SJSA1 (cell line): ENCODE measurements at places on chromosomes 16 and 17. TPM values are rescaled to one million over a fixed set of nuclear protein-coding genes. Genes with fewer than 3 reads are reported as not detected.

DNA sequence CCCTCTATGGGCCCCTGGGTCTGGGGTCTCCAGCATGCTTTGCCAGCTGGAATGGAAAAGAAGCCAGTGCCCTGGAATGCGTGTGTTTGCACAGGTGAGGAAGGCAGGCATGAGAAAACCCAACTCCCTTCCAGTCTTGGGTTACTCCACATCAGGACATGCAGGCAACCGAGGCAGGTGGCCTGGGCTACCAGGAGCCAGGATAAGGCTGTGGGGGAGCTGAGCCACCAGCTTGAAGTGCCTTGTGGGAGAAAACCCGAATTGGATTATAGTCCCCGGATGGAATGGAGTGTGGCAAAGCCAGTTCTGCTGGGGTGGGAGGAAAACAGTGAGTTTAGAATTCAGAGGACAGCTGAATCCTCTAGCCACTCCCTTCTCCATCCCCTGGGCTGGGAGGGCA, 7.2 kb downstream of the SRCIN1 start:
- DNase-seq, result no peak

DNA sequence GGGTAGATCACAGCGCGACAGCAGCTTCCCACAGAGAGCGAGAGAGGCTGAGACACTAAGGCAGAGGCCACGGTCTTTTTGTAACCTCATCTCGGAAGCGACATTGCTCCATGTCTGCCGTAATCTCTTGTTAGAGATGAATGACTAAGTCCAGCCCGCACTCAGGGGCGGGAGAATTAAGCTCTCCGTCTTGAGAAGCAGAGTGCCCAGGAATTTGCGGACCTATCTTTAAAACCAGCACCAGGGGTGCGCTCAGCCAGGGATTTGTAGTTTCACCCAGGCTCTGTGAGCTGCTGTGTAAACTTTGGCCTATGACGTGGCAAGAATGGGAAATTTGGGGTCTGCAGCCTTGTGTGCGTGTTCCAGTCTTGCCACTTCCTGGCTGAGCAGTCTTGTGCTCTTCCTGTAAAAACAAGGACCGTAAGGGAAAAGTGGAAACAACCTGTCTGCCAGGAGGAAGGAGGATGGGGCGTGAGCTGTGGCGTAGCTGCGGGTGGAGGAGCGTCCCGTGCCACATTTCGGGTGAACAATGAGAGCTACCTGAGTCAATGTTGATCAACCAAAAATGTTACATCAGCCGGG, 16.0 kb upstream of the JPH3 start:
- no peak for DNase-seq

DNA sequence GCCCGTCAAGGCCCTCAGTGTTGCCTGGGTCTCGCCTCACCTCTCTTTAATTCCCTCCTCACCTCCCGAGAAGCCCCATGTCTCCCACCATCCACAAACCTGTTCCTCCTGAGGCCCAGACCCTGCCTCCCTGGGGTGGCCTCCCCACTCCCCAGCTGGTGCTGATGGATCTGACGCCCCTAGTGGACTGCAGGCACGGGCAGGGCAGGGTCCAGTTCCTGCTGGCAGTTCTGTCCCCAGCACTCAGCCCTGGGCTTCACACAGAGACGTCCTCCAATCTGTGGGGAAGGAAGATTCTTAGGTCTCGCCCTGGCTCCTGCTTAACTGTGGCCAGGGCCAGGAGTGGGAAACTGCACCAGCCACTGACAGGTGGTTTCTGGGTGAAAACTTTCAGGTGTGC, 108.8 kb downstream of the AMFR start:
- DNase-seq, result no peak

GRCh38 chr16:25052151-25052511, 37.0 kb upstream of the ARHGAP17 start:
- no peak for DNase-seq

- DNase-seq, result no peak
Observed at GRCh38 chr16:8854298-8854948, 14.4 kb downstream of the CARHSP1 start.

DNA sequence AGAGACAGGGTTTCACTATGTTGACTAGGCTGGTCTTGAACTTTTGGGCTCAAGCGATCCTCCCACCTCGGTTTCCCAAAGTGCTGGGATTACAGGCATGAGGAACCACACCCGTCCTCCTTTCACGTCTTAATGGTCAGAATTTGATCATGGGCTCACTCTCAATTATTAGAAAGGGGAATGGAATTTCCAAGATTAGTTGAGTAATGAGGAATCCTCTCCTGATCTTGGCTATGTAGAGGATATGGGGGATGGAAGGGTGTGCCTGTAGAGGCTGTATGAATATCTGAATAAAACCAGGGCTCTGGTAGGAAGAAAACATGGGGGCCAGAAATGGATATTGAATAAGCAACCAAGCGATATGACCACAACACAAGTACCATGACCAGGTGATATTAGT, 25.9 kb upstream of the SMURF2 start:
- DNase-seq, result no peak

- no peak for DNase-seq
Observed at GRCh38 chr17:48137656-48138055, 30.1 kb downstream of the SNX11 start.

DNA sequence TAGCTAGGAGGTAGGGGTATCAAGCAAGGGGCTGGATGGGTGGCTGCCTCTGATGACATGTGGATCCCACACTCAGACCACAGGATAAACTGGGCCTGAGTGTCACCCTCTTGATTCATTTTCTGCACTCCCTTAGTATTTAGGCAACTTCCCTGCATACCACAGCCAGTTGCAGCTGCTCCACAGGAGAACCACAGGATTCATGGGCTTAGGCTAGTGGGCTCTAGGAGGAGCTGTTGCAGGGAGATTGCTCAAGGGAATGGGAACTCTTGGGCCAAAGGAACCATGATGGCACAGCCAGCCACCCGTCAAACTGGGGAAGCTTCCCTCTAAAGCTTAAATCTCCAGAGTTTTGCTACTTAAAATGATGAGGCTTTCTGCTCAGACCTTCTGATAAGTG, 269.7 kb upstream of the ASIC2 start:
- no peak for DNase-seq

DNA sequence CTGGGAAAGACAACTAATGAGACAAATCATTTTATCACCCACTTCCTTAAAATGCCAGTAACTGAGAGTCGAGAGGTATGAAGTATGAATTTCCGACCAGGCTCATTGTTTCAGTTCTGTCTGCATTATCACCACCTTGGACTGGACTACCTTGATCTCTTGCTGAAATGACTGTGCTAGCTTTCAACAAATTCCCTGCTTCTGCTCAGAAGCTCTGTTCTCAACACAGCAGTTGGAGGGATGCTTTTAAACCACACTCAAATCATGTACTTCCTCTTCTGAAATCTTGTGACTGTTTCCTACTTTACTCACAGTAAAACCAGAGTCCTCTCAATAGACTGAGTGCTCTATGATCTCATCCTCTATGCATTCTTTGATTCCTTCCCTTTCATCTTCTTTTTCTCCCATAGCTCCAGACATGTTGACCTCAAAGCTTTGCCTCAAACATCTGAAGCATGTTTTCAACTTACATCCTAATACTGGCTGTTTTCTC, 195.8 kb downstream of the KCNJ2 start:
- no peak for DNase-seq

DNA sequence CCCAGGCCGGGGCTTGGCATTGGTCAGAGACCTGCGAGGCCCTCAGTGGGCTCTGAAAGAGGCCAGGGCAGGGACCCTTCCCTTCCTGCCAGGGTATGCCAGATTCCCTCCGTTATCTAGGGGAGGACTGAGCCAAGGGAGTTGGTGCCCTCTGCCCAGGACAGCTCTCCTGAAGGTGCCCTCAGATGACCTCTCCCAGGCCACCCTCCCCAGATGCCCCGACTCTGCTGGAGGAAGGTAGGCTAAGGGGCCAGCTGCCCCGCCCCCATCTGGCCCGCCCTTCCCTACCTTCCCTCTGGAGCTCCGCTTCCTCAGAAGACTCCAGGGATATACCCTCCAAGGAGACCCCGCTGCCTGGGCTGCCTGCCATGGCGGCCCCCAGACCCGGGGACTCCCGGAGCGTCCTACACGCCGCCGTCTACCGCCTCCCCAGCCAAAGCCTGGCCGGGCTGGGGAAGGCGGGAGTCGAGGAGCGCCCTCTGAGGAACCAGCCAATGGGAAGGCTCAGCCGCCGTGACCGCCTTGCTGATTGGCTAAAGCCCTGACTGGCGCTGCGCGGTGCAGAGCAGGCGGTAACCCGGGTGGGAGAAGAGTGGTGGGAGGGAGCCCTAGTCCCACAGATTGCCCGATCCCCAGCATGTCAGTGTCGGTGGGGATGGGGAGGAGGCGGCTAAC, 7.0 kb downstream of the MPP2 start:
- peak; percentile 74 for DNase-seq

GRCh38 chr16:28145796-28146195, 66.0 kb downstream of the XPO6 start:
- no peak for DNase-seq

DNA sequence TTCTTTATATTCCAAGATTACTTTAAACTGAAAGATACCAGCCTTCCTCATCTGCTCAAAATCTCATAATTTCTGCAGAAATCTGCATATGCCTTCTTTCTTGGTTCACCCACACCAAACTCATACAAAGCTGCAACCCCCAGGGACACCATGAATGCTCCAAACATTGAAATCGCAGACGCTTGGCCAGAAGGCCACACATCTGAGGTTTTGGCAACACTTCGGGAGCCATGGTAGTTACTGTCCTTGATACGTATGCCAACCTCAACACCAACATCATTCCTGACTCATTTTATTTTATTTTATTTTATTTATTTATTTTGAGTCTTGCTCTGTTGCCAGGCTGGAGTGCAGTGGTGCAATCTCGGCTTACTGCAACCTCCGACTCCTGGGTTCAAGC, 11.8 kb downstream of the GSPT1 start:
- DNase-seq, result no peak

- no peak for DNase-seq
Observed at GRCh38 chr16:82584553-82585152, 42.1 kb upstream of the CDH13 start.

GRCh38 chr17:28720247-28720996, 637 bp downstream of the RPL23A start:
- DNase-seq, result no peak

GRCh38 chr16:4894276-4895150, 42.4 kb downstream of the PPL start:
- DNase-seq, result no peak

- no peak for DNase-seq
Observed at GRCh38 chr17:81962499-81963441, 1.8 kb upstream of the NOTUM start.

- peak; percentile 47 for DNase-seq
Observed at GRCh38 chr17:74457146-74457819, 9.2 kb upstream of the CD300A start.

DNA sequence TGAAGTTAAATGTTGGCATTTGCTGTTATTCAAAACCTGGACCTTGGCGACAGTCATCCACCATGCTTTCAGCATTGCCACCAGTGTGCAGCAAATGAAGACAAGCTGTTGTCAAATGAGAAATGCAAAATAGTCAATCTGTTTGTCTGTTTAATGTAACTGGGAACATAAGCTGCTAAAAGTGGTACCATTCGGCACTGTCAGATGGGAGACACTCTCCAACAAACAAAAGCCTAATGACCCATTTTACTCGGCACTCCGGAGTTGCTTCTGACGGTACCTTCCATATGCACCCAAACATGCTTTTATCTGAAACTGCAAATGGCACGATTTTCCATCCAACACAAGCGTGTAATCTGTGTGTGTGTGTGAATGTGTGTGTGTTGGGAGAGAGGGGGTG, 297.8 kb downstream of the MAF start:
- DNase-seq, result no peak

GRCh38 chr16:69874271-69874670, 76.9 kb upstream of the CLEC18A start:
- DNase-seq, result no peak

- peak; percentile 27 for DNase-seq
Observed at GRCh38 chr17:58265902-58266875, 14.5 kb downstream of the MPO start.

DNA sequence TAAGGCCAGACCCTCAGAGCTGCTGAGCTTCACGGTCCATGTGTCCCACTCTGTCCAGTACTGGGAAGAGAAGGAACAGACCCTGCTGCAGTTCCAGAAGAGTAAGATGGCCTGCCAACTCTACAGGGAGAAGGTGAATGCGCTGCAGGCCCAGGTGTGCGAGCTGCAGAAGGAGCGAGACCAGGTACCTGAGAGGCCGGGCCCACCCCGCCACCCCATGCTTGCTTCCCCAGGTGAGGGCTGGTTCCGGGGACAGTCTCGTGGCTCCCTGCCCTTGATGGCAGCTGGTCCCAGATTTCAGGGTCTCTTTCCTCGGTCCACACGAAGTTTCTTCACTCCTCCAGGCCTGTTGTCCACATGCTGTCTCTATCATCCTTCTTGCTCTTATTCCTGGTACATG, 20.9 kb downstream of the CARD14 start:
- no peak for DNase-seq

GRCh38 chr17:82519971-82520903, 705 bp downstream of the FOXK2 start:
- DNase-seq, result no peak

GRCh38 chr16:46862555-46863447, 21.4 kb upstream of the GPT2 start:
- no peak for DNase-seq

GRCh38 chr16:84366208-84366607, 2.1 kb upstream of the ATP2C2 start:
- no peak for DNase-seq

DNA sequence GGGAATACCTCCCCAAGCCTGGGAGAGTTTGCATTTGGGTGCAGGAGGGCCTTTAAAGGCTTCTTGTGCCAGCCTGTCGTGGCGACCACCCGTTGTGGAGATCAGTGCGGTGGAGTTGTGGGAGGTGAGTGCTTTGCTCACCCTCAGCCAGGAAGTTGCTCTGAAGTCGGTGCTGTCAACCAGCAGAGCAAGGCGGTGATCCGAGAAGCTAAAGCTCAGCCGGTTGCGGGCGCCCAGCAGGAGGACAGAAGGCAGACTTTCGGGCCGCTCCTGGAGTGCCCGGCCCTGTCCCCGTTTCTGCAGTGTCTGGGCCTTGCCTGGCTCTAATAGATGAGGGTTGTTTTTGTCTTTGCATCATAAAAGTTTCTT, 1.4 kb downstream of the UBE2I start:
- no peak for DNase-seq

GRCh38 chr16:7638306-7638705, 305.7 kb downstream of the RBFOX1 start:
- DNase-seq, result no peak

NLGN2 gene
- total RNA-seq, result 2.2 and 3.9 TPM in 2 replicates

VAT1 gene
- total RNA-seq, result 125 and 144 TPM in 2 replicates

TBC1D3K gene
- not detected in 2 replicates for total RNA-seq

JPH3 gene
- 0.11 TPM in 1 of 2 replicates, not detected in the other for total RNA-seq

NATD1 gene
- 0.22 and 1.7 TPM in 2 replicates for total RNA-seq

SHISA6 gene
- total RNA-seq, result 0.05 TPM in 1 of 2 replicates, not detected in the other

TRAPPC2L gene
- 17.3 and 27.5 TPM in 2 replicates for total RNA-seq

CIITA gene
- 0.08 TPM in 1 of 2 replicates, not detected in the other for total RNA-seq

HBQ1 gene
- total RNA-seq, result not detected in 2 replicates

CDH8 gene
- 0.05 TPM in 1 of 2 replicates, not detected in the other for total RNA-seq

CWC25 gene
- total RNA-seq, result 6.6 and 11.3 TPM in 2 replicates

WNT3 gene
- 1.8 and 4.0 TPM in 2 replicates for total RNA-seq

EPX gene
- total RNA-seq, result not detected in 2 replicates
